Activated T-cell treated with anti-CD3 and anti-CD28 coated beads for 1 hour (primary cell): ENCODE measurements at places on chromosomes 7 and 10.

GRCh38 chr10:116470768-116471415, 43.2 kb downstream of the PNLIPRP3 start:
- DNase-seq: no peak

DNA sequence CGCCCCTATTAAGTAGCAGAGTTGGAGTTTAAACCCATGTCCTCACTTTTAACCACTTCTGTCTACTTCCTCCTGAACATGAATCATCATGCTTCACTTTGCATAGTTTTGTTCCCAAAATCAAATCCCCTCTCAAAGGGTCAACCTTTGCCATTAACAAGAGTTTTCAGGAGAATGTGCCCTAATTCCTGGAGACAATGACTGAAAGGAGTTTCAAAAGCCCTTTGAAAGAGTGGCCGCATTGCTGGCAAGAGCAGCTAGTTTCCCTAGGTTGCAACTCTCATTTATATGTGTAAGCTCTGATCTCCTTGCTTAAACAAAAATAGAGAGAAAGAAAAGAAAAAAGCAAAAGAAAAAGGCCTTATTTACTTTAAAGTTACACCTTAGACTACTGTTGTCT, 9.2 kb downstream of the LGI1 start:
- no peak for DNase-seq

DNA sequence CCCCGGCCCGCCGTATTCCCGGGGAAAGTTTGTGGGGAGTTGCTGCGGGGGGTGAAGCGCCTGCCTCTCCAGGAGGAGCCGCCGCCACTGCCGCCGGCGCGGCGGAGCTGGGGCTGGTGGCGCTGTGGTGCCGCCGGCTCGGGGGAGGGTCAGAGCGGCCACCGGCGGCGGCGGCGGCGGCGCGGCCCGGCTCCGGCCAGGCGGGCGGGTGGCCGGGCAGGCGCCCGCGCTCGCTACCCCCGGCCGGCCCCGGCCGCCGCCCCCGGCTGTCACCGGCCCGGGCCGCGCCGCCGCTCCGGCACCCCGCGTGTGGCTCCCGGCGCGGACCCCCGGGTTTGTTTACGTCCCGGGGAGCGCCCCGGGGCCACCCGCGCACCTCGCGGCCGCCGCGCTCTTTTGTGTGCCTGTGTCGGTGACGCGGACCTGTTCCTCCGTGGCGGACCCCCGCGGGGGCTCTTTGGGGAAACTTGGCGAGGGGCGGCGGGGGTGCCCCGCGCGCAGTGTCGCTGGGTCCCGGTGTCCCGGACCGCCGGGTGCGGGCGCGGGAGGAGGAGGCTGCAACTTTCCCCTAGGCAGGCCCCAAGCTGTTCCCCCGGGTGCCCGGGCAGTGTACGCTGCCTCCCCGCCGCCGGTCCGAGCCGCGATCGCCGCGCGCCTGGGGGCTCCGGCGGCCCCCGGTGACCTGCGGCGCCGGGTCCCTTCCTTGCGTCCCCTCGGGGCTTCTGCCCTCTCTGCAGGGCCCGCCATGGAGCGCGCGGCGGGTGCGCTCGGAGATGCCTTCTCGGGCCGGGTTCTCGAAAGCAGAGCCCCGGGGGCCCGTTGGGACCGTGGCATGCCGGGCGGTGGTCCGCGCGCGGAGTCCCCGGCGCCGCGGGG, 593 bp upstream of the CUX1 start:
- no peak for DNase-seq

DNA sequence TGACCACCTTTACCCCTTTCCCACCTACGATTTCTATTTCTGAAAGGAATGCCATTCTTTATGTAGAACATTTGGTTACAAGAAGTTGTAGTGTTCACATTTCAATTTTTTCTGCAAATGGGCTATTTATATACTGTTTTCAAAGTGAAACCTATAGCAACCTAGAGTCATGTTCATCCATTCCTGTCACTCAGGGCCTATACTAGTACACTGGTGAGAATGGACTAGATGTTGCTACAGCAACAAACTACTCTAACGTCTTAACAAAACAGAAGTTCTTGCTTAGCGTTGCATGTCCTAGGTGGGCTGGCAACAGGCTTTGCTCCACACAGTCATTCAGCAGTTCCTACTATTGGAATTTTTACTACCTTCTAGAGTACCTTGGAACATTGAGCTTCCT, 16.3 kb downstream of the CASD1 start:
- no peak for DNase-seq

DNA sequence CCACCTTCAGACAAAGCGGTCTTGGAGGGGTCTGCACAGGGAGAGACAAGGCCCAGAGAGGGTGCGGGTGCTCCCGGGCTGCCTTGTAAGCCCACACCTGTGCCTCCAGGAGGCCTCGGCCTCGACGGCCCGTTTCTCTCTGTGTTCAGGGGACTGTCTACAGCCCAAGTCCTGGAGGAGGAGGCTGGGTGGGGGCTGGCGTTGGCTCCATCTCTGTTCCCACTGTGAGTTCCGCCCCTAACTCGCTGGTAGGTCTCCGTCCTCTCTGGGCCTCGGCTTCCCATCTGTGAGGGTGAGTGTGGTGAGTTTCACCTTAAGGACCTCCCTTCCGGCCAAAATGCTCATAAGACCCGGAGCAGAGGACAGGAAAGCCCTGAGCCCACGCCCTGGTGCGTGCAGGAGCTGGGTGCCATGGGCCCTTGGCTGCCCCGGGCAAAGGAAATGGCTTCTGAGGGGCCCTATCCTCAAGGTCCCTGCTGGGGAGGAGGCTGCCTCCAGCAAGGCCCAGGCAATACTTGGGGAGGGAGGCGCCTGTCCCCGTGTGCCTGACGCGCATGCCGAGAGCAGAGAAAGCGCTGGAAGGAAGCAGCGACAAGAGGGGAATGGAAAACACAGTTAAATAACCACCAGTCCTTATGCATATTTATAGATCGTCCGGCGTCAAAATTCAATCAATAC, 276.8 kb downstream of the ELFN1 start:
- DNase-seq: no peak

DNA sequence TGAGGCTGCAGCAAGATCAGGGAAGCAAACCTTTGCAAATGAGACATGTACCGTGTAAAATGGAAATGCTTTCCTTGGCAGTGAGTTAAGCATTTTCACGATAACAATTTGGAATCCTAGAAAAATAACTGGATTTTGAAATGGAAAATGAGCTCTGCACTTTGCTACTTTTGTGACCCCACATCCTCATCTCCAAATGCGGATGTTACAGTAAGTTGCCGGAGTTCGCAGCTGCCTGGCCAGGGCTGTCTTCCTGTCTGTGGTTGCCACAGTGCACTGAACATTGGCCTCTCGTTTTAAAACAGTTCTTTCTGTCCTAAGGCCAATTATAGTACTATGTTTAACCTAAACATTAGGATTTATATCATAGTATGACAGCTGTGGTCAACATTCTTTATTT, 136.2 kb upstream of the FZD8 start:
- no peak for DNase-seq
